Spleen (tissue), 13 donors: ENCODE measurements at places on chromosomes 11 and 22. TPM values are rescaled to one million over a fixed set of nuclear protein-coding genes. Genes with fewer than 3 reads are reported as not detected.

Gene PKP3
- polyA plus RNA-seq: 0.48 TPM

Gene LINC01488
- not detected for polyA plus RNA-seq

Gene ALDH3B1
- polyA plus RNA-seq: 16.4 TPM

Gene IL17REL
- polyA plus RNA-seq: 0.33 TPM

Gene NLRP14
- polyA plus RNA-seq: 0.02 TPM

Gene EXT2
- polyA plus RNA-seq: 13.0 TPM

Gene NPAS4
- not detected for polyA plus RNA-seq
